Stimulated activated CD8-positive, alpha-beta memory T cell treated with anti-CD3 and anti-CD28 coated beads, Interleukin-15, amount 100 ng/mL, for 24 hours (primary cell): ENCODE measurements at places on chromosomes 16 and 17.
A peak's percentile ranks its signal among the peaks of the same experiment; 100 is the strongest.

- no peak for DNase-seq
Observed at GRCh38 chr16:54879681-54880080, 51.0 kb upstream of the IRX5 start.

GRCh38 chr17:59725691-59726090 is 18.2 kb downstream of the VMP1 start:
- no peak for DNase-seq

DNA sequence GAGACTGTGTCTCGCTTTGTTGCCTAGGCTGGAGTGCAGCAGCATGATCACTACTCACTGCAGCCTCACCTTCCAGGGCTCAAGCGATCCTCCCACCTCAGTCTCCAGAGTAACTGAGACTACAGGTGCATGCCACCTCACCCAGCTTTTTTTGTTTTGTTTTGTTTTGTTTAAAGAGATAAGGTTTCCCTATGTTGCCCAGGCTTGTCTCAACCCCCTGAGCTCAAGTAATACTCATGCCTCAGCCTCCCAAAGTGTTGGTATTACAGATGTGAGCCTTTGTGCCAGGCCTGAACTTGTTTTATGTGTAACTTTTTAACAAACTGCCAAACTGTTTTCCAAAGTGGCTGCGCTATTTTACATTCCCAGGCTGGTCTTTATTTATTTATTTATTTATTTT is 41.8 kb upstream of the NUDT7 start:
- DNase-seq, result no peak

DNA sequence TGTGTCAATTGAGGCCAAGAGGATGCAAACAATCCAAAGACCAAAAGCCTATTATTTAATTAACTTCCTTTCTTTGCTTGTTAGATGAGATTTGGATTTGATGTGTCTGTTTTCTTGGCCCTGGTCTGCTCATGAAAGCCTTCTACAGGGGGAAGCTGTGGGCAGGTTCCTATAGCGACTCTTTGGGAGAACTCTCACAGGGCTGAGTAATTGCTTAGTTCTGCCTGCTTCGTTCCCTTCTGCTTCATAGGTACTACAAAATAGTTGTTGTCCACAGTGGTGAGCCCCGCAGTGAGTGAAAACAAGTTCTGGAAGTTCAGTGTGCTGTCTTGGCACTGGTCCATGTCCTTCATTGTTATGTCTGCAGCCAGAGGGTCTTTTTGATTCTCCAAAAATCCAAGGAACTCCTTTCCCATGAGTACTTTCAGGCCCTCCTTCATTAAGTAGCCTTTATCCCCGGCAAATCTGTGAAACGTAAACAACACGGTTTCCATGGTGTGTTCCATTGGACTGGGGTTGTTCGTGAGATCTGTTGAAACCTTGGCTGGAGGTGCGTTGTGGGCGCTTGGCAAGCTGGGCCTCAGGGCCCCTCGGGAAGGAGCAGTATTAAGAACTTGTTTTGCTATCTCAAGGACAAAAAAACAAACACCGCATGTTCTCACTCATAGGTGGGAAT is 30.0 kb upstream of the ANKRD40CL start:
- no peak for DNase-seq

DNA sequence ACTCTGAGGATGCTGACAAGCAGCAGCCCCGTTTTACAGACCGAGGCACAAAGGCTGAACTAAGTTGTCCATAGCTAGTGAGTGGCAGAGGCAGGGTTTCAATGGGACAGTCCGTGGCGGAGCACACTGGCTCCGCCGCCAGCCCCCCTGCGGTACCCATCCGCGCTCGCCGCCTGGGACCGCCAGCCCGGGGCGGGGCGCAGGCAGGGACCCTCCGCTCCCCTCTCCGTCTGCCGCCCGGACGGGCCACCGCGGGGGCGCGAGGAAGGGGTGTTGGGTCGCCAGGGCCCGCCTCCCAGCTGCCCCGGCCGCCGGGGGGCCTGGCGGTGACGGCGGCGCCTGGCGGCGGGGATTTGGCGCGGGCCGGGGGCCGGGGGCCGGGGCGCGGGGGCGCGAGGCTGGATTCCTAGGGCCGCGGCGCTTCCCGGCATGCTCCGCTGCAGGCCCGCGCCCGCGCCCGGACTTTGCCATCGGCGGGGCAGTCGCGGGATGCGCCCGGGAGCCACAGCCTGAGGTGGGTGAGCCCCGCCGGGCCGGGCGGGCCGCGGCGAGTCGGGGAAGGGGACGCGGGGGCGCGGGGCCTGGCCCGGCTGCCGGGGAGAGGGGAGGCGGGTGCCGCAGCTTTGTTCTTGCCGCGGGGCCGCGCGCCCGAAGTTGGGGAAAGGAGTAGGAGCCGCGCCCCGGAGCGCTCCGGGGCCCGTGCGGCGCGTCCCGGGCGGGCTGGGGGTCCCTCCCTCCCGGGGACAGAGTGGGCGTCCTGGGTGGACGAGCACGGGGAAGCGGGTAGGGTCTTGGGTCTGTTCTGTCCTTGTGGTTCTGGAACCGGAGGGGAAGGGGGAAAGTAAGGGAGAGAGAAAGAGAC is at the start of gene TMEM98:
Gene TMEM98, plus strand, starts transcription at position 430 of the 862 bp plus-strand sequence. CDS start 3,376 bp downstream, outside the sequence.
- no peak for DNase-seq

- DNase-seq, result no peak
Observed at GRCh38 chr17:61575352-61575975, 15.6 kb downstream of the NACA2 start.

DNA sequence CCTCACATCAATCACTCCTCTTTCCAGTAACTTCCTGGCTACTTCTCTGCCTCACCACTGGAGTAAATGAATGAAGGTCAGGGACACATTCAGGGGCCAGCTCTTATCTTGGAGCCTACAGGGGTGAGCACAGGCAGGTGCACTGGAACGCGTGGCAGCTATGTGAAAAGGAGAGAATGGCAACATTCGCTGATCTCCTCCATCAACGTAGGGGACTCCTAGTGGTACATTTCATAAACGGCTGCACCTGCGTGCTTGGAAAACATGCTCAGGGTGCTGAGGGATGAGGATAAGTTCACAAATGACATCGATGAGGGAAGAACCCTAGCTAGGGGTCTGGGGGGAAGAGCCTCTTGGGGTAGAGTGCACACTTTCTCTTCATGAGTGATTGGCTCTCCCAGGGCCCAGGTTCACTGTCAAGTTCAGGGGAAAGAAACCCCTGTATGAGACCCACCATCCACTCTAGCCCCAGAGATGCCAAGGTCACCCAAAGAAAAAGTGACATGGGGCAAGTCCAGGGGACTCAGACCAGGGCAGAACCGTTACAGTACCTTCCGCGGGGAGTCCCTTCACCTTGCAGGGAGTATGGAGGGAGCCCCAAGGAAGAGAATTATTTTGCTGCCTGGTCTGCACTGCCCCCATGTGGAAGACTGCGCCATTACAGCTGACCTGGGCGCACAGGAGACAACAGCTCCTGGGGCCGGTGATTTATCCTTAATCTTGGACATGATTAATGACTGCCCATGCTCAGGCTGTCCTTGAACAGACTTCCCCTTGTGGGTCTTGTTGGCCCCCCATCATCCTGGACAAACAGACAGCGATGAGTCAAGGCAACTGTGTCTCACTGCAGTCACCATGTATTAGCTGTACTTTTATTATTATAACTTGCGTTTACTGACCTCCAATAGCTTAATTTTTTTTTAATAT is 30.1 kb downstream of the VAC14 start:
- DNase-seq, result peak; percentile 50

GRCh38 chr16:29908719-29909220 is 8.5 kb downstream of the ASPHD1 start:
- DNase-seq, result no peak

DNA sequence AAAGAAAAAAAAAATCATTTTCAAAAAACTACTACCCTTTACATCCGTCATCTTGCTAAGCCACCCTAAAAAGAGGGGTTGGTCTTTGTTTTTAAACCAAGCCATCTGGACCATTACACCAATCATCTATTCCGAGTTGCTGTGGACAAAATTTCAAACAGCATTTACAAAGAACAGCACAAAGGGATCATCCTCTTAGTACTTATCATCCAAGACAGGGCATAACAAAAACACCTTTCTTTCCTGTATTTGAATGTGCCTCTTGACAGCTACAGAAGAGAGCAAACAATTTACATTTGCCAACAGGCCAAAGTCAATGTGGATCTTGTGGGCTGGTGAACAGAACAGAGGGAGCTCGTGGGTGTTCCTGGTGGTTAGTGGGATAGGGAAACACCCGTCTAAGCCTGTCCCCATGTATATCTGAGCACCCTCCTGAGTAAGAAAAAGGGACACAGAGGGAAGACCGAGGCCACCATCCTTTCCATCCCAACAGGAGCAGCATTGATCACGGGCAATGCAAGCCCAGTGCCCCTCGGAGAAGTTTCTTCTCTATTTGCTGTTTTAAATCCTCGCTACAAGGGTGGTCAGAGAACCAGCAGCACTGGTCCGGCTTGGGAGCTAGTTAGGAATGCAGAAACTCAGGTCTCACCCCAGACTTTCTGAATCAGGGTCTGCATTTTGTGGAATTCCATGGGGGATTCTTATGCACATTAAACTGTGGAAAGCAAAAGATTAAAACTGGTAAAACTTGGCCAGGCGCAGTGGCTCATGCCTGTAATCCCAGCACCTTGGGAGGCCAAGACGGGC is 1.9 kb downstream of the SLC39A11 start:
- no peak for DNase-seq

GRCh38 chr17:62899361-62899760 is 66.7 kb upstream of the TANC2 start:
- DNase-seq, result no peak

- DNase-seq, result no peak
Observed at GRCh38 chr16:31099860-31100638, 5.5 kb upstream of the VKORC1 start.

- no peak for DNase-seq
Observed at GRCh38 chr17:27669136-27669535, 38.1 kb downstream of the LGALS9 start.

DNA sequence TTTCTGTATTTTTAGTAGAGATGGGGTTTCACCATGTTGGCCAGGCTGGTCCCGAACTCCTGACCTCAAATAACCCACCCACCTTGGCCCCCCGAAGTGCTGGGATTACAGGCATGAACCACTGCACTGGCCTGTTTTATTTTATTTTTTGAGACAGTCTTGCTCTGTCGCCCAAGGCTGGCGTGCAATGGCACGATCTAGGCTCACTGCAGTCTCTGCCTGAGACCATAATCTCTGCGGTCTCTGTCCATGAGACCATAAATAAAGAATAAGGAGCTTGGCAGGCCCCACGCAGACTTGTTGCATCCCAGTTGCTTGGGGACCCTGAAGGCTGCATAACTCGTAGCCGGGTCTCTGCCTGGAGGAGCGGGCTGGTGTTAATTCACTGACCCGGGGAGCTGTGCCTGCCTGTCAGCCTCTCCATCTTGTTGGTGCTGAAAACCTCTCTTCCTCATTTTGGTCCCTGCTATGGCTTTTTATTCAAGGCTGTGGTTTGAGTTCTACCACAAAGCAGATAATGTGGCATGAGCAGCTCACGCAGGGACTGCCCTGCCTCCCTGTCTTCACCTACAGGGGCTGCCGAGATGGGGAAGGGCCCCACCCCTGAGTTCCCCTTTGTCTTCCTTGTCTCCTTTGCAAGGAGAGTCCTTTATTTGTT is 82.1 kb downstream of the MSI2 start:
- no peak for DNase-seq

- no peak for DNase-seq
Observed at GRCh38 chr16:49969091-49970030, 55.7 kb upstream of the CNEP1R1 start.

DNA sequence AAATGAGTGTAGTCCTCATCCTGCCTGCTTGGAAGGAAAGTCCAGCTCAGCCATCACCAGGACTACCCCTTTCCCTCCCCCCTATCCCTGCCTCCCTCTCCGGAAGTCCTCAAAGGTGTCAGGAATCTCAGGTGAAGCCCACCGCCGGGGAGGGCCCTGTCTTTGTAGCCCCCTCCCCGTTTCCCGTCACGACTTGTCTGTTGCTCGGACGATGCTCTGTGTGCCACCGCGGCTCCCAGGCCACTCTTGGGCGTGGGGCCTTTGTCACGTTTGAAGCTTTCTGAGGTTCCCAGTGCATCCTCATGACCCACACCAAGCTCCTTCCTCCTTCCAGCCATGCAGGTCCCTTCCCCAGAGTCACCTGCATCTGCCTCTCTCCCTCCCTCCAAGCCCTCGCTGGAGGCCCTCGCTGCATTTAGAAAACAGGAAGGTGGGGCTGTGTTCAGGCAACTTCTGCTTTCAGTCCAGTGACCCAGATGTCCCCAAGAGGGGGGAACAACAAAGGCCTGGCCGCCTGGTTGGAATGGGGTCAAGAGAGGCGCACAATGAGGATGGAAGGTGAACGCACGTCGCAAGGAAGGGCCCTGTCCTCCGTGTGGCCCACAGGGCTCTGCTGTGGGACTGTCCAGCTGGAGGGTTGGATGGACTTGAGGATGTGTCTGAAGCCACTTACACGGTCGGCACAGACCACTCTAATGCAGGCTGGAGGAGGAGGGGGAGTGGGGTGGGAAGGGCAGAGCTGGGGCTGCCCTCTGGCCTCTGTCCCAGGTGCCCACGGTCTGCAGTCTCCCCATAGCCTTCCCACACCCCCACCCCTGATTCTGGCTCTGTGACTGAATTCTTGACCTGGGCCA is 59.9 kb downstream of the OR1D5 start:
- no peak for DNase-seq

DNA sequence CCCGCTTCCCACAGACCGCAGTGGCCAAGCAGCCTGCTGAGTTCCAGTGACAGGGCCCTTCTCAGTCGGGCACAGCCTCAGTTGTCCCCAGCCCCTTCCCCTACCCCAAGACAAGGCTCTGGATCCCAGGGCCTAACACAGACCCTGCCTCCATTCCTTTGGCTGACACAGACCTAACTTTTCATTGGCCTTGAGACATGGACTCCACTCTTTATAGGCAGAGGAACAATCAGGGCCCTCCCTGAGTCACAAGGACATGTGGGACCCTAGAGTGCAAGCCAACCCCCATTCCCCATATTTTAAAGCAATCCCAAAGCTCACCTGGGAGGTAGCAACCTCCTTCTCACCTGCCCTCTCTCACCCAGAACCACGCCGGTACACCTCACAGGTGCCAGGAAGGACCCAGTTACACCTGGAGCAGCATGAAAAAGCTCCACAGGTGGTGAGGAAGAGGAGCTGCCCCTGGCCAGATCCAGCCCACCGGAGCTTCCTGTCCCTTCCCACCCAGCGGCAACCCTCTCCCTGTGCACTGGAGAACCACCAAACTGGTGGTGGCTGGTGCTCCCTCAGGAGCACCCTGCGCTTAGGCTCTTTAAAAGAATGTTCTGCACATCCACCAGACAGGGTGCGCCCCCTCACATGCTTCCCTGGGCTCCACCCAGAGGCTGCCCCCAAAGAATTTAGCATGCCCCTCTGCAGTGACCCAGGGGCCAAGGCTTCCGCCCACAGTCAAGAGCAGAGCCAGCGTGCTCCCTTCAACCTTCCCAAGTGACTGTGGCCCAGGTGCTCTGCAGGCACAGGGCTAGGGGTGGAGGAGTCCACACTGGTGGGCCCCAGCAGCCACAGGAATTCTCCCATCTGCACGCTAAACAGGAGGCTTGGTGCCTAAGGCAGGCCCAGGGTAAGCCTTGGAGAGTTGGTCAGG is 3.4 kb downstream of the MNT start:
- DNase-seq, result no peak

DNA sequence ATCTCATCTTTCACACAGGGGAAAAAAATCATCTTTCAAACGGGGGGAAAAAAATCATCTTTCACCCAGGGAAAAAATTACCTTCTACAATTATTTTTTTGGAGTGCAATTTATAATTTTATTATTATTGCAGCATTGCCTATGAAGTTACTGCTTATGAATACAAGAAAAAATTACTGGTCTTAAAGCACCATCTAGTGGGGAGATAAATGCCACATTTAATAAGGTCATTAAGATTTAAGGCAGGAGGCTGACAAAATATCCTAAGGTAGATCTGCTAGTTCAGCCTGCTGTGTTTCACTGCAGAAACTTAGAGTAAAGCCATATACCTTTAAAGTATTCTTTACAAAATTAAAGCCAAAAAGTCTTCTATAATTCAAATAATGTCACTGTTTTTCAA is 13.7 kb downstream of the SHCBP1 start:
- DNase-seq, result no peak
